ENCODE measurements at places on chromosomes 1 and 21. TPM values are rescaled to one million over a fixed set of nuclear protein-coding genes. Genes with fewer than 3 reads are reported as not detected.

GRCh38 chr1:11727119-11727518, 8.8 kb upstream of the AGTRAP start:
- DNase-seq: no peak

- DNase-seq: no peak
Observed at GRCh38 chr21:28172376-28172775, 820.3 kb downstream of the LTN1 start.

COP1 gene
- polyA plus RNA-seq: 31.3 TPM

GRCh38 chr1:116091083-116091482, 20.1 kb upstream of the MAB21L3 start:
- DNase-seq: no peak

DNA sequence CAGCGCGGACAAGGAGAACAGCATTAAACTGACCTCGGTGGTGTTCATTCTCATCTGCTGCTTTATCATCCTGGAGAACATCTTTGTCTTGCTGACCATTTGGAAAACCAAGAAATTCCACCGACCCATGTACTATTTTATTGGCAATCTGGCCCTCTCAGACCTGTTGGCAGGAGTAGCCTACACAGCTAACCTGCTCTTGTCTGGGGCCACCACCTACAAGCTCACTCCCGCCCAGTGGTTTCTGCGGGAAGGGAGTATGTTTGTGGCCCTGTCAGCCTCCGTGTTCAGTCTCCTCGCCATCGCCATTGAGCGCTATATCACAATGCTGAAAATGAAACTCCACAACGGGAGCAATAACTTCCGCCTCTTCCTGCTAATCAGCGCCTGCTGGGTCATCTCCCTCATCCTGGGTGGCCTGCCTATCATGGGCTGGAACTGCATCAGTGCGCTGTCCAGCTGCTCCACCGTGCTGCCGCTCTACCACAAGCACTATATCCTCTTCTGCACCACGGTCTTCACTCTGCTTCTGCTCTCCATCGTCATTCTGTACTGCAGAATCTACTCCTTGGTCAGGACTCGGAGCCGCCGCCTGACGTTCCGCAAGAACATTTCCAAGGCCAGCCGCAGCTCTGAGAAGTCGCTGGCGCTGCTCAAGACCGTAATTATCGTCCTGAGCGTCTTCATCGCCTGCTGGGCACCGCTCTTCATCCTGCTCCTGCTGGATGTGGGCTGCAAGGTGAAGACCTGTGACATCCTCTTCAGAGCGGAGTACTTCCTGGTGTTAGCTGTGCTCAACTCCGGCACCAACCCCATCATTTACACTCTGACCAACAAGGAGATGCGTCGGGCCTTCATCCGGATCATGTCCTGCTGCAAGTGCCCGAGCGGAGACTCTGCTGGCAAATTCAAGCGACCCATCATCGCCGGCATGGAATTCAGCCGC, 2.5 kb downstream of the S1PR1 start:
- DNase-seq: peak; percentile 49

RNF186 gene
- not detected for polyA plus RNA-seq

GRCh38 chr1:162144853-162145252, 75.4 kb downstream of the NOS1AP start:
- DNase-seq: peak; percentile 4

DNA sequence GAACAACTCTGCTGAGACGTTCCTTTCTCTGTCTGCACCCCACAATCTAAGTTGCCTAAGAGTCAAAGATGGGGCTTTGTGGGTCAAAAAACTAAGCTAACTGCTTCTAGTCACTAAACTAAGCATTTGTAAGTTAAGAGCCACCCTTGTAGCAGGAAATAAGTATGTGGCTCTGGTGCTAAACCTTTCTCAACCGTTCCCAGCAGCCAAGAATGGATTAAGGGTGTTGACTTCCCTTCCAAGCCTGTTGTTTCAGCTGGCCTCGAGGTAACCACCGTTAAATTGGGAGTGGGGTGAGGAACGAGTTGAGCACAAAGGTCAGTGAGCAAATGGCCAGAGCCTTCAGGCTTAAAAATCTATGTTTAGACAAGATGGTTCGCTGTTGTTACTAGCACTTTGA, 169.1 kb downstream of the TRIM33 start:
- DNase-seq: no peak

LCE3B gene
- not detected for polyA plus RNA-seq

DISP1 gene
- polyA plus RNA-seq: 4.7 TPM

SH2D1B gene
- 0.26 TPM for polyA plus RNA-seq

DNA sequence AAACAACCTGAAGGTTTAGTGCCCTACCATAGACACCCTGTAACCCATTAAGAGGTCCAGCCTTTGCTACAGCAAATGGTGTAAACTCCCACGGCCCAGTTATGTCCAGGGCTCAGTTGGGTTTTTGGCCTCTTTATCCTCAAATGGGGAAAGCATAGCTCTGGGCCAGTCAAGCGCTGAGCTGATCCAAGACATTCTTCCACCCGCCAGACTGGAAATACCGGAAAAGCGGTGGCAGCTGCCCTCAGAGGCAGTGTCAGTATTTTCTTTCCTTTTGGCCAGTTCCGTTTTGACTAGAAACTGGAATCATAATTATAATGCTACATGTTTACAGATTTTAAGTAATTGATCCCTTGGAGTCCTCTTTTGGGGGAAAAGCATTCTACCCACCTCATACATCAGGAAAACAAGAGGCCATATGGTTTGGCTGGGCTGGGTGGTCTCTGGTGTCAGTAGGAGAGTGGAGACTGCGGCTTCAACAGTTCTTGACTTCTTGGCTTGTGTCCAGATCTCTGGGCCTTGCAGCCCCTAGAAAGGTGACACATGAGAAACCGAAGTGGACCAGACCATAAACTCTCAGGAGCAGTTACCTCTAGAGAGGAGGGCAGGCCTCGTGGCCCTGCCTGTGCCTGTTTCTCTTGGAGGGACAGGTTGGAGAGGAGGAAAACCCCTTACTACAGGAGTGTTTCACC, 30.2 kb upstream of the CLDN14 start:
- peak; percentile 84 for DNase-seq

REN gene
- polyA plus RNA-seq: 0.31 TPM

- DNase-seq: peak; percentile 46
Observed at GRCh38 chr1:203406446-203407045, 55.6 kb upstream of the FMOD start.

GRCh38 chr1:159076438-159077119, at the start of gene AIM2:
AIM2 (minus strand) TSS chr1:159076766; CDS start chr1:159073499, 3,267 bp downstream.
- DNase-seq: no peak

DNA sequence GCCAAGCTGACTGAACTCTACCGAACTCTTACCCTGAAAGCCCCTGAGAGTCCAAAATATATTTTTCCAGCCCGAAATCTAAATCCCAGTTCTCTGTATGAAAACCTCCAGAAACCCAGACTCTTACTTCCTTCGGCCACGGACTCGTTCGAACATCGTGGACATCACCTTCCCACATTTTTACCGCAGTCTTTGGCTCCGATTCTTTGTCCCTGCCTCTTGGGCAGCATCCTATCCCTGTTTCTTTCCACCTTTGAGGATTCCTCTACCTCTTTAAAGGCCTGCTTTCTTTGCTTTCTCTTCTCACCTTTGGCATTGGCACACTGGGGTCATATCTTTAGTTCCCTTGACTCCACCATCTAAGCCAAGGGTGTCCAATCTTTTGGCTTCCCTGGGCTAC, 932 bp upstream of the USP24 start:
- no peak for DNase-seq

GRCh38 chr1:23456226-23456625, 27.8 kb downstream of the ASAP3 start:
- DNase-seq: no peak

- DNase-seq: no peak
Observed at GRCh38 chr21:36097427-36098181, 27.8 kb downstream of the CBR1 start.

AIM2 gene
- polyA plus RNA-seq: 0.47 TPM

RHBDL2 gene
- polyA plus RNA-seq: 3.3 TPM

GRCh38 chr1:41731516-41732030, 187.1 kb downstream of the HIVEP3 start:
- no peak for DNase-seq

GRCh38 chr1:182069028-182069466, 7.5 kb upstream of the ZNF648 start:
- peak; percentile 59 for DNase-seq

DNA sequence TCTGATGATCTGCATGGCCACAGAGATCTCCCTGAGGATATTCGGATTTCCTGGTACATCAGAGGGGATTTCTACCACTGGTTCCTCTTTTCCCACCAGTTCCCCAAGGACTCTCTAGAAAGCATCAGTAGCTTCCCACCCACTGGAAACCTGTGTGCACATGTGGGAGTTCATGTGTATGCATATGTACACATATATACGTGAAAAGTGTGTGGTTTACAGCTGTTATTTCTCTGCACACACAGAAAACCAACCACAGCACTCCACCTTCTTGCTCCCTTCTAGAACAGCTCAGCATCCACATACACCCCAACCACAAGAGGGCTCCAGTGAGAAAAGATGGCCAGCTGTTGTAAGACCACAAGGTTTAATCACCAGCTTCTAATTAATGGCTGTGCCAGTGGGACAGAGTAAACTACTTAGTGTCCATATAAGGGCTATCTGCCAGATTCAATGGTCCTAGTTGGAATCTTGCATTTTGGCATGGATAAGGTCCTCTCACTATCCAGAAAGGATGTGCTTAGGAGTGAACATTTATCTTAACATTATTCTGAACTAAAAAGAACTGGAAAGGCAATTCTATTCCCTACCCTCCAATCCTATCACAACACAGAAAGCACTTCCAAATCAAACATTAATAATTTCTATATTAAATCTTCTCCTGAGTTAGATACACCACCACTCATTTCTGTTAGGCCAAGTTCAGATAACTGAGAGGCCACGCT, 24.1 kb downstream of the GPR3 start:
- no peak for DNase-seq

WNT9A gene
- 4.3 TPM for polyA plus RNA-seq

TMEM35B gene
- 68.4 TPM for polyA plus RNA-seq

GRCh38 chr1:187876775-187877174, 1048.0 kb downstream of the PLA2G4A start:
- no peak for DNase-seq

CDA gene
- 3.3 TPM for polyA plus RNA-seq

DNA sequence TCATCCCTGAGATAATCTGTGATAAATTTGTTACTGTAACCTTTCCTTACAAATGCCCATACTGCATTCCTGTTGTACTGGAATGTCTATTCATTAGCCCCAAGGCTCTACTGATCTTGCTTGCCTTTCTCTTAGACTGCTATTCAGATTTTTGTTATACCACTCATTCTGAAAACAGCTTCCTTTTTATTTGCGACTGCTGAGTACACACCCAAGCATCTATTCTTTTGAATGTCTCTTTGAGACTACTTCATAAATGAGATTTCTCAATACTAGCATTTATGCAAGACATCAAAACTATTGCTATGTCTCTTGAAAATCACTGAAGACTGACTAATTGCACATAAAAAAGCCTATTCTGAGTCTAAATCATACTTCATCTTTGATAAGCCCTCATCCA, 38.6 kb downstream of the DENND1B start:
- no peak for DNase-seq

DNA sequence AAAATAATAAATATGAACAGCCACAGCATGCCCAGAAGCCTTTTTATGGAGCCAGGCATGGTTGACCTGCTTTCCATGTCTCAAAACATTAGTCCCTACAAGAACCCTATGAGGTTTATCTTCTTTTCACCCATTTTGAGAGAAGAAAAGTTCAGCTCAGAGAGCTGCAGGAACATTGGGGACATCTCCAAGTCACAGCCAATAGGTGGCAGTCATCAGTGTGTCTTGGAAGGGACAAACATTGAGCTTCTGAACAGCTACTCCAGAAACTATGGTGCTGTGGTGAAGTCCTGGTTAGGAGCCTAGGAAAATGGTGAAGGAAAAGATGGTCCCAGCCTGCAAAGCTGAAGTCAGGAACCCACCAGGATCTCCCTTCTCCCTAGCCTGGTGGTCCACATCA, 73.6 kb downstream of the JMJD4 start:
- DNase-seq: no peak

DNA sequence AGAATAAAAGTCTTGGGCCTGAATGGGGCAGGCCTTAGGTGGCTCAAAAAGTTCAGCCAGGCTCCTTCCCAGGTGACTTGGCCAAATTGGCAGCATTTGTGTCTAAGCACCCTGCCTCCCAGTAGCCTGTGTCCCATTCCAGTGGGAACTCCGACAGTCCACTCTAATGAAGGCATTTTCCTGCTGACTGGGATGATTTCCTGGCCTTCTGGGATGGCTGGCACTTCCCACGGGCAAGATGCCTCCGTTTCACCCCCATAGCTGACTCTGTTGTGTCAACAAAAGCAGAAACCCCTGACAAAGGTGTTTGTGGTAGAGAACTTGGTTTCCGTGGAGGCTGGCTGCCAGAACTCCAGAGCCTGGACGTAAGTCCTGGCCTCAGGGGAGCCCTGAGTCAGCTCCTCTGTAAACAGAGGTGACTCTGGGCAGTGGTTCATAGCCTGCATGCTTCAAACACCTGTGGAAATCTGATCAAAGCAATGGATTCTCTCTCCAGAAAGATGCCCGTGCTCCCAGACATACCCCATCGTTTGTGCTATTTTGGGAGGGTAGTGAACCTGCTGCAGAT, 36.6 kb downstream of the WNT3A start:
- no peak for DNase-seq

DNA sequence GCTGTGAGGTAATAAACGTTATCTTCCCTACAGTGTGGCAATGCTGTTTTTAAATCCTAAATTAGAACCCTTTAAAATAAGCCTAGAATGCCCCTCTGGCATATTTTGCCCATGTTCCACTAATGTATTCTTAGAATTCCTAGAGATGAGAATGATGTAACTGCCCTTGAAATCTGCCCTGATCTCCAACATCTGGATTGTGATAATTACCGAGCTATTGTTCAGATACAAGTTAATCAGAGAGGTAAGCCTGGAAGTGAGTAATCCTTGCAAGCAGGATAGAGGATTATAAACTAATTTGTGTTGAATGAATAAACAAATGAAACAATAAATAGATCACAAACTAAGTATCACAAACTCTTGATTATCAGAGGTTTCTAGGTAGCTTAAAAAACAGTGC, 107.8 kb upstream of the DMRTA2 start:
- DNase-seq: no peak

FCRL1 gene
- polyA plus RNA-seq: 4.2 TPM

DNA sequence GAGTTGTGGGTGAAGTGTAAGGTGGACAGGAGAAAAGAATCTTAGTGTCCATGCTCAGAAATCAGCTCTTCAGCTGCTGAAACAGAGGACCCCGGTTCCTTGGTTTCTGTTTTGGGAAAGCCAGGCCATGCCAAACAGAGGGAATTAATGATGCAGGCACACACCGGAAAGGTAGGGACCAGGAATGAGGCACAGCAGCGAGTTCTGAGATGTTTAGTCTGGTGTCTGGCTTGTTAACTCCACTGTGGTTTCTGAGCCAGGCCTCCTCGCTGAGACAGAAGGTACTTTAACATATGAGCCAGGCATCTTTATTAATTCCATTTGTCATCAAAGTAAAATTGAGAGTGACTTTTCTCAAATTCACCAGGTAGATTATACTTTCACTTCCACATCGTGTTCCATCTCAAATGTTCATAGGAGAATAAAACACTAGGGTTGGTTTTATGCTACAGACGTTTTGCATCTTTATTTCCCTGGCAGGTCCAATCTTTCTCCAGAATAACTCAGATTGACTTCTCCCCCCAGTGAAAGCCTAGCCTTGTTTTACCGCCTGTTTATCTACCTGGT, 23.5 kb downstream of the LRRC8D start:
- DNase-seq: no peak

GRCh38 chr1:106534612-106535011, 521.9 kb upstream of the PRMT6 start:
- no peak for DNase-seq

CD5L gene
- 0.46 TPM for polyA plus RNA-seq

TNFRSF4 gene
- polyA plus RNA-seq: 8.5 TPM

OR2W3 gene
- polyA plus RNA-seq: 0.35 TPM

LORICRIN gene
- polyA plus RNA-seq: not detected

USF1 gene
- polyA plus RNA-seq: 95.1 TPM

GRCh38 chr1:11519629-11520031, 40.7 kb downstream of the DISP3 start:
- DNase-seq: no peak

Measured in lung (tissue), 17 donors.